CD4-positive, alpha-beta T cell (primary cell): ENCODE measurements at places on chromosomes 12 and 14.

GRCh38 chr12:111222523-111222922 lies 146.4 kb downstream of the PHETA1 start:
- DNase-seq, result no peak

- no peak for DNase-seq
Measured at GRCh38 chr14:75200451-75200850, 24.0 kb upstream of the TMED10 start.

GRCh38 chr12:111448846-111449790 lies 43.4 kb downstream of the SH2B3 start:
- DNase-seq, result no peak

DNA sequence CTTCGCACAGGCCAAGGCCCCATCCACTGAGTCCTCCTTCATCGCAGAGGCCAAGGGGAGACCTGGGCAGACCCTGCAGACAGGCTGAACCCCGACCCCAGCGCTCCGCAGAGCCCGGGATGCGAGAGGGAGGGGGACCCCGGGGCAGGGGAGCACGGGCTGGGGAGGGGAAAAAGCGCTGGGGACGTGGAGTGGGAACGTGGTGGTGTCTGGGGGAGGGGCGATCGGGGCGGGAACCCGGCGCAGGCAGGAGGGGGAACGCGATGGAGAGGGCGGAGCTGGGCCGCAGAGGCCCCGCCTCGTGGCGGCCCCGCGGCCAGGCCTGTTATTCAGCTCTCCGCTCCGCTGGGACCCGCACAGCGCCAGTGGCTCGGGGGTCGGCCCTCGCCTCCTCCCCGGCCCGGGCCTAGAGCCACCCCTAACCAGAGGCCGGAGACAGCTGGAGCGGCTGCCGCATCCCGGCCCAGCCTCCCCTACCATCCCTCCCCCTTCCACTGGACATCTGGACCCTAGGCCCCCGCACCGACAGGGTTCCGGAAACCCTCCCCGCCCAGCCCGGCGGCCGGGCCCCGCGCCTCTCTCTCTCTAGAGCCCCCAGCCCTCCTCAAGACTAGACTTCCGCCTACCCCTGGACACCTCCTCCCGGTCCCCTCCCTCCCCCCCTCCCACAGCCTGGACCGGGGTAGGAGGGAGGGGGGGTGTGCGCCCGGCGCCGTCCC lies at the start of gene ARHGEF25:
TSS of gene ARHGEF25 (plus strand) at position 328 of the 719 bp plus-strand sequence. CDS start 460 bp downstream, outside the sequence.
- DNase-seq, result peak; percentile 66

DNA sequence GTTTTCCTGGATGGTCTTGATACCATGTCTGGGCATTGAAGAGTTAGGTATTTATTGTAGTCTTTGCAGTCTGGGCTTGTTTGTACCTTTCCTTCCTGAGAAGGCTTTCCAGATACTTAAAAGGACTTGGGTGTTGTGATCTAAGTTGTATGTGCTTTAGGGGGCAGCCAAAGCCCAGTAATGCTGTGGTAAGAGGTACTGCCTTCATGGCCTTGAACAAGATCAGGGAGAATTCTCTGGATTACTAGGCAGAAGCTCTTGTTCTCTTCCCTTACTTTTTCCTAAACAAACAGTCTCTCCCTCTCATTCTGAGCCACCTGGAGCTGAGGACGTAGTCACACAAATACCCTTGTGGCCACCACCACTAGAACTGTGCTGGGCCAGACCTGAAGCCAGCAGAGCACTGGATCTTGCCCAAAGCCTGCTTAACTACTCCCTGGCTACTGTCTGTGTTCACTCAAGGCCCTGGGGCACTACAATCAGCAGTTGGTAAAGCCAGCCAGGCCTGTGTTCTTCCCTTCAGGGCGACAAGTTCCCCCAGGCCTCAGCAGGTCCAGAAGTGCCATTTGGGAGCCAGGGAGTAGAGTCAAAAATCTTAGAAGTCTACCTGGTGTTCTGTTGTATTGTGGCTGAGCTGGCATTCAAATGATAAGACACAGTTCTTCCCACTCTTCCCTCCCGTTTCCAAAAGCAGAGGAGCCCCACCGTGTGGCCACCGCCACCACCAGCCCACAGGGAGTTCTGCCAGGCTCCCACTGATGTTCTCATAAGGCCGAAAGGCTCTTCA lies 11.4 kb downstream of the PRORP start:
- DNase-seq, result no peak

DNA sequence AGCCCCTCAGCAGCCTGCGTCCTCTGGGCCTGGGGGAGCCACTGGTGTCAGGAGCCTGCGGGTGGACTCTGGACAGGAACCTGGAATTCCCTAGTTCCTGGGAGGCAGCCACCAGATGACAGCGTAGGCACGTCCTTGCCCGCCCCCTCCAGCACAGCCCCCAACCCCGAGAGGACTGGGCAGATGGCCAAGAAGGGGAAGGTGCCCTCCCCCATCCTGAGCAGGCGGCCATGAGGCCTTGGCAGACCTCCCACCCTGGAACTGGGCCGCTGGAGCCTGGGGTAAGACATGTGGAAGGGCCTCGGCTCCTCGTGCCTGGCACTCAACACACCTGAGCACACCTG lies 60.4 kb upstream of the FBRSL1 start:
- no peak for DNase-seq

- DNase-seq, result no peak
Measured at GRCh38 chr12:11749943-11750690, 100.6 kb downstream of the ETV6 start.
